PC-3 (cell line): ENCODE measurements at places on chromosomes 11 and 22.

- no peak for DNase-seq
These were observed 88.0 kb downstream of the BLID start for GRCh38 chr11:122028036-122028435.

DNA sequence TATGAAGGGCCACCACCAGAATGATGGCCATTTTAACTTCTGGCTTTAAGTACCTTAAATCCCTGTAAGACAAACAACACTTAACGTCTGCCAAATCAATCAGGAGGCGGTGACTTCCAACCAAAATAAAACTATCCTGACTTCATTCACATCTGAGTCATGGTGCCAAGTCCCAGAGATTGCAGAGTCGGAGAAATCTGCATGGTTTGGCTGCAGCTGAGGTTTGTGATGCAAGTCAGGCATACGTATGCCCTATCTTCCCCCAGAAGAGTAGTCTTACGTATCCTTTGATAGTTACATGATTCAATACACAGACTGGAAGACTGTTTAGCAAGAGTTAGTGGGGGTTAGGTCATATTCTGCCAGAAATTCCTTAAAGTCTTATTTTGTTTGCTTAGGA is 1.7 kb upstream of the GAB2 start:
- peak; percentile 83 for DNase-seq

DNA sequence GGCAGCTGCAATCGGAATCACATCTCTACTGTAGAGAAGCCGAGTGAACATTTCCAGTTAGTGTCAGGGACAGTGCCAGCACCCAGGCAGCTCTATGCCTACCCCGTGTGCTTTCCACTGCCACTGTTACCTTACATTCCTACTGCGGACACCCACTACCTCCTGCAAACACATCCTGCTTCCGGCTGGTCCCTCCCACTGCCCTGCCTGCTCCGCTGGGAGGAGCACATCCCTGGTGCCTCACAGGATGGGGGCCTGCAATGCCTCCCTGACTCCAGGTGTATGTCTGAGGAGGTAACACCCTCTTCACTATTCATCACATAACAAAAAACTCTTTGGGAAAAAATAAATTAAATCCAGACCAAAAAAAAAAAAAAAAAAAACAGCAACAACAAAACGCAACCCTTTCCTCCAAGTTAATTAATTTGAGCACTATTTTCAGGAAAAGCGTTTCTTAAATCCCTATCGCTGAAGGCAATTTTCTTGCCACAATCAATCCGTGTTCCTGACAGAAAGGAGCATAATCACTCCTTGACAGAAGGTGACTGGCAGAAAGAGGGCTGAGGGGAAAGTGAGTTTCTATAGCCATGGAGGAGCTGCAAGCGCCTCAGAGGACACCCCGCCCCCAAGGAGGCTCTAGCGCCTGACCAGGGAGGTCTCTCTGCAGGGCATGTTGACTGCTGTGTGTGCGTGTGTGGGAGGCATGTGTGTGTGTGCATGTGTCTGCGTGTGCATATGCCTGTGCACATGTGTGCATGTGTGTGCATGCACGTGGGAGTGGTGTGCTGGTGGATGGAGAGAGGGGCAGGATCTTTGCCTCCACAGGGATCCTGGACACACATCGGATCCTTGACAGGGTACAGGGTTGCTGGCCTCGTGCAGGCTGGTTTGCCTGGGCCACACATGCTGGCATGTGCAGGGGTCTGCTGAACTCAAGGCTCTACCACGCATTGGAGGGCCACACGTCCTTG is 134.8 kb upstream of the NTM start:
- no peak for DNase-seq

DNA sequence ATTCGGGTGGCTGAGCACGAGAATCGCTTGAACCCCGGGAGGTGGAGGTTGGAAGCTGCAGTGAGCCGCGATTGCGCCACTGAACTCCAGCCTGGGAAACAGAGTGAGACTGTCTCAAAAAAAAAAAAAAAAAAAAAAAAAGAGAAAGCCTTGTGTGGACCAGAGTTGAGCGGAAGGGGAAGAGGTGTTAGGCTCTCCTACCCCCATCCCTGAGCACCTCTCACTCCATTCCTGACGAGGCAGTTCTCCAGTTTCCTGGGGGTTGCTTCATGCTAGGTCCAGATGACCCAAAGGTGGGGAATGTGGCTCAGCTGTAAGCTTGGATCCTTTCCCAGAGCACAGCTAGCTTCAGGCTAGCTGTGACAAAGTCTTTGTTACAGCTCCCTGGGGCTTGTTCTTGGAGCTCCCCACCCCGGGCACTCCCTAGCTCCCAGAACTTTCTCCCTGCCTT is 8.8 kb upstream of the DNAL4 start:
- peak; percentile 87 for DNase-seq

GRCh38 chr11:44589301-44589700 is 23.8 kb downstream of the CD82 start:
- no peak for DNase-seq
